GM10248 (cell line): ENCODE measurements at places on chromosomes 2 and 18.

GRCh38 chr18:62525608-62526007, 2.8 kb downstream of the ZCCHC2 start:
- no peak for DNase-seq

GRCh38 chr2:206031950-206032567, 53.9 kb downstream of the INO80D start:
- DNase-seq, result no peak

DNA sequence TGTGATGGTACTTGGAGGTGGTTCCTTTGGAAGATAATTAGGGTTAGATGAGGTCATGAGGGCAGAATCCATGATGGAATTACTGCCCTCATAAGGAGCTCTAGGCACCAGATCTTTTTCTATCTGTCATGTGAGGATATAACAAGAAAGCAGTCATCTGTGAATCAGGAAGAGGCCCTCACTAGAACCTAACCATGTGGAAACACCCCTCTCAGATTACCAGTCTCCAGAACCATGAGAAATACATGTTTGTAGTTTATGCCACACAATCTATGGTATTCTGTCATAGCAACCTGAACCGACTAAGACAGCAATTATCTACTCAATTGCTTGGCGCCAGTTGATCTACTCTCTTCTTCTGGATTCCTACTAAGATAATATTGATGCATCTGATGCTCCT, 2.4 kb upstream of the SERPINB10 start:
- no peak for DNase-seq

DNA sequence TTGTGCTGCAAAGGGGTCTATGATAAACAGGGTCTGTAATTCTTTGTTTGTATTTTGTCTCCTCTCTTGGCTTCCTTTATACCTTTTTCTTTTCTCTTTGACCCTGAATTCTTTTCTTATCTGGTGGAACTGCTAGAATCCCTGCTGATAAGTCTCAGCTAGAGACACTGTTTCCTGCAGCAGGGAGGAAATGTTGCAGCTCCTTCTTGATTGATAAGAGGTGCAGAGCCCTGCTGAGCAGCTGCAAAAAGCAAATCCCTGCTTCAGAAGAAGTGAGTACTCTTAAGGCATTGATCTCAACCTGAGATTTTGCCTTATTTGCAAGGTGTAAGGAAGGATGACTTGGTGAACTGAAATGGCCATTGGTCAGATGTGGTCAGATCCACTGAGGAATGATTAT, 167.8 kb downstream of the NUP35 start:
- no peak for DNase-seq
